ENCODE measurements at places on chromosomes 5 and 9. TPM values are rescaled to one million over a fixed set of nuclear protein-coding genes. Genes with fewer than 3 reads are reported as not detected.

The MARVELD2 gene
- 1.6 TPM for total RNA-seq

The PTPRD gene
- 0.24 TPM for total RNA-seq

The PRDM9 gene
- not detected for total RNA-seq

The PCDHGC4 gene
- total RNA-seq, result 0.69 TPM

The FRMPD1 gene
- 0.07 TPM for total RNA-seq

The PDLIM4 gene
- total RNA-seq, result not detected

The FGF18 gene
- not detected for total RNA-seq

The SLC45A2 gene
- not detected for total RNA-seq

The SMAD5 gene
- 28.4 TPM for total RNA-seq

The CHSY3 gene
- not detected for total RNA-seq

The COL23A1 gene
- total RNA-seq, result not detected

The BASP1 gene
- total RNA-seq, result 316 TPM

The PAEP gene
- not detected for total RNA-seq

The PAM gene
- 19.0 TPM for total RNA-seq

The FAM151B gene
- total RNA-seq, result 0.47 TPM

The TMC1 gene
- total RNA-seq, result not detected

The ADAMTSL2 gene
- total RNA-seq, result not detected

The NUTM2G gene
- not detected for total RNA-seq

The TJP2 gene
- 2.3 TPM for total RNA-seq

The PCDHB16 gene
- not detected for total RNA-seq

The GLE1 gene
- total RNA-seq, result 28.8 TPM

The LCNL1 gene
- total RNA-seq, result not detected

The SMIM33 gene
- not detected for total RNA-seq

The FOXD4L4 gene
- 0.29 TPM for total RNA-seq

The PIK3R1 gene
- 45.5 TPM for total RNA-seq

The ZSWIM6 gene
- total RNA-seq, result 6.9 TPM

The PCDHA4 gene
- total RNA-seq, result not detected

The RIOK2 gene
- 38.3 TPM for total RNA-seq

The PDE8B gene
- total RNA-seq, result not detected

The SOHLH1 gene
- total RNA-seq, result not detected

The SHB gene
- total RNA-seq, result 0.81 TPM

The ENTREP1 gene
- total RNA-seq, result not detected

The TSSK1B gene
- total RNA-seq, result not detected

The ZNF618 gene
- total RNA-seq, result 0.67 TPM

The SH3PXD2B gene
- 0.02 TPM for total RNA-seq

The FBXL7 gene
- not detected for total RNA-seq

The PTGDS gene
- total RNA-seq, result not detected

The MZB1 gene
- 47.1 TPM for total RNA-seq

Measured in activated B cell treated with CpG ODN at 0.5 μM for 24 hours (primary cell).